Frontal cortex (tissue), 4 donors: ENCODE measurements at places on chromosomes 3 and 15. TPM values are rescaled to one million over a fixed set of nuclear protein-coding genes. Genes with fewer than 3 reads are reported as not detected.

Gene SLC22A14
- total RNA-seq, result under 0.01 TPM

DNA sequence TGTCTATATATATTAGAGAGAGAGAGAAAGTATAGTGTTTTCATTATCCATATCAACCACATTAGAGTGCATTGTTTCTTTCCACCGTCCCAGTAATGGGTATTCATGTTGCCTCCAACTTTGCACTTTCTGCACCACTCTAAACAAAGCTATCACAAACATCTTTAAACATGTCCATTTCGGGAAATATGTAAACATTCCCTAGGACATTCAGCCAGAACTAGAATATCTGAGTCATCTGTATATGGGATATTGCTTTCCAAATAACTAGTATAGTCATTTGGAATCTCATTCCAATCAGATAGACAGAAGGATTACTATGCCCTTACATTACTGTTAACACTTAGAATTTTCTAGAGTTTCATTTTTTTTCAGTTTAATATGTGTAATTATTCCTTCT is 914.9 kb upstream of the EPHA6 start:
- no peak for DNase-seq

GRCh38 chr15:64770626-64771025 is 4.8 kb downstream of the RBPMS2 start:
- DNase-seq, result no peak

GRCh38 chr3:196627918-196628231 is 11.6 kb upstream of the NRROS start:
- no peak for DNase-seq

DNA sequence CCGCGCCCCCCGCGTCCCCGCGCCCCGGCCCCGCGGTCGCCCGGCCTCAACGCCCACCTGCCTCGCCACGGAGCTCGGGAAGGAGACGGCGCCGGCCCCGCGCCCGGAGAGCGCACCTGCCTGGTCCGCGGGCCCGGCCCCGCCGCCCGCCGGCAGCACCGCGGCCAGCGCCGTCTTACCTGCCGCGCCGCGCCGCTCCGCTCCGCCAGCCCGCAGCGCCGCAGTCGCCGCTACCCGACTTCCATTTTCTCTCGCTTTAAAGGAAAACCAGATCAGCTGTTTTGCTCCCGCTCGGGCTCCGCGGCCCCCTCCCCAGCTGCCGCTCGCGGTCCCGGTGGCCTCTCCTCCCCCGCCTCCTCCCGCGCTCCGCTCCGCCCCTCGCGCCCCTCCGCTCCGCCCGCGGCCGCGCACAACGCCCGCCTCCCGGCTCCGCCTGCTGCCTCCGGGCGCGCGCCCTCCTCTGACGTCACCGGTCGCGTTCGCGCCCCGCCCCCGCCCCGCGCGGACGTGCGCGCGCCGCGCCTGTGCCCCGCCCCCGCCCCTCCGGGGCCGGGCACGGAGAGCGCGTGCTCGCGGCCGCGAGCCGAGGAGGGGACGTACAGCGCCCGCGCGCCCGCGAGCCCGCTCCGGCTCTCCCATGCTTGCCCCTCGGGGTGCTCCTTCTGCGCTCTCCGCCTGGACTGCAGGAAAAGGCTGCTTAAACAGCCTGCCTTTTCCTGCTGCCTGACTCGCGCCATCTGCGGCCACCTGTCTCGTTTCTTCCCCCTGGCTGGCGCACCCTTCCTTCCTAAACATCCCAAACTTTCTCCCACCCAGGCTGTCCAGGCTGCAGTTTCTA is 159.8 kb upstream of the CHRNA7 start:
- peak; percentile 96 for DNase-seq

DNA sequence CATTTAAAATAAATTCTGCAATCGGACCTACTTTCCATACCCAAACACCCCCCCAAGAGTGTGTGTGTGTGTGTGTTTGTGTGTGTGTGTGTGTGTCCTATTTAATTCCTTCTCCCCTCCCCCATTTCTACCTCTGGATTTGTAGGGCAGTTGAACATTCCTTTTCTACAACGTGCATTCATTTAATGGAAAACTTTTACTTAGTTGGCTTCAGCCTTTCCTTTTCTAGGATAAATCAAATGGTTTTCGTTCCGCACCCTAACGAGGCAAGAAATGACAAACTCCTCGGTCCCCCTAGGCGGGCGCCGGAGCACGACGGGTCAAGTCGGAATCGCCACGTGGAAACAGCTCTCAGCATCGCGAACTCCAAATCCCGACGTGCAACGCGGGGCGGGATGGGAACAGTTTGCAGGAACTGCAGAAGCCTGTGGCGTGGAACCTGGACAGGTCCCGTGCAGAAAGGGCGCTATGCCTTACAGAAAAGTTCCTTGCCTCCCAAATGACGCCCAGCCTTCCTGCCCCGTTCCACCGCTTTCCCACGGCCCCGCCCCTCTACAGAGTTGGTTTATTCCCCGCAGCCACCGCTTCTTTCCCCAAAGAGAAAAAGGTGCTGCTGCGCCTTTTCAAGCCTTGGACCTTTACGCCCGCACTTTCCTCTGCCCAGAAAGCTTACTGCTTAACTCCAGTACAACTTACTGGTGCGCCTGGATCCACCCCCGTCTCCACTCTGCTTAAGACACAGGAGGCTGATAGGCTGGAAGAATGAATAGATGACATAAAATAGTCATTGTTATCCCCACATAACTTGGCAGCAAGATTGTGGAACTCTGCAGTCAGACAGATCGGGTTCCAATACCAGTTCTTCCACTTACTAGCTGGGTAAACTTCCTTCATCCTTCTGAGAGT is 1.1 kb upstream of the EIF2B5 start:
- DNase-seq, result peak; percentile 52

GRCh38 chr15:65361708-65362459 is 15.9 kb downstream of the IGDCC3 start:
- DNase-seq, result no peak

DNA sequence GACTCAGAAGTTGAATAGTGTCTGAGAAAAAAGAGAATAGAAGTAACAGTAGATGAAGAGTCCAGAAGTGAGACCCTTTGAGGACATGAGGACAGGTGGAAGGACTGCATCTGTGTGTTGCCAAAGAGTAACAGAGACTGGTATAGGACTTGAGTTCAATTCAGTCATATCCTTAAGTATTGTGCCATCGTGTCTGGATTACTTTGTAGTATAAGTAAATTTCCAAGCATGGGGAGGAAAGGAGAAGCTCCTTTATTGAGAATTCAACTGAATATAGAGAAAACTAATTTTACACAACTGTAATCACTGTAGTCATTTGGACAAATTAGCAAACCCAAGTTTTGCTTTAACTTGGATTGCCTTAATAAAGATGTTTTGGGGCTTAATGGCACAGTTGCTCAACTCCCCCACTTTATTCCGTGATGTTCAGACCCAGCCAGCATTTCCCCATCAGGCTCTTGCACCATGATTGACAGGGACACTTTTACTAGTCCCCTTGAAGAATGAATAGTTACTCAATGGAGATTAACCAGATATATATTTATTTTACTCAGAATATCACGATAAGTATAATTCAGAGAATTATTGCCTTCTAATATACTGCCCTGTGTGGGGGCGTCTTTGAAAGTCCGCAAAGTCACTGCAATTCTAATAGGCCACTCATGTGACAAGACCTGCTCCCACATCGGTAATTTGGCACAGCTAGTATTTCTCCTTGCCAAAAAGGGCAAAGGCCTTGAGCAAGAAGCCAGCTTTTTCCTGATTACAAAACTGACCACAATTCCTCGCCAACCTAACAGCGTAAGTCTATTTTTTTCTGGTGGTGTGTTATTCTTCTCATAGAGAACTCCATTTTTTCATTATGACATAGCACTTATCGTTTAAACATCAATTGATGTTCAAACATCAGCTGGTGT is 61.3 kb downstream of the PPARG start:
- no peak for DNase-seq
